Activated T-helper 9 cell treated with anti-CD3 and anti-CD28 coated beads, Interleukin-2, amount 50 U/mL, for 16 hours (primary cell): ENCODE measurements at places on chromosomes 11 and 22.

DNA sequence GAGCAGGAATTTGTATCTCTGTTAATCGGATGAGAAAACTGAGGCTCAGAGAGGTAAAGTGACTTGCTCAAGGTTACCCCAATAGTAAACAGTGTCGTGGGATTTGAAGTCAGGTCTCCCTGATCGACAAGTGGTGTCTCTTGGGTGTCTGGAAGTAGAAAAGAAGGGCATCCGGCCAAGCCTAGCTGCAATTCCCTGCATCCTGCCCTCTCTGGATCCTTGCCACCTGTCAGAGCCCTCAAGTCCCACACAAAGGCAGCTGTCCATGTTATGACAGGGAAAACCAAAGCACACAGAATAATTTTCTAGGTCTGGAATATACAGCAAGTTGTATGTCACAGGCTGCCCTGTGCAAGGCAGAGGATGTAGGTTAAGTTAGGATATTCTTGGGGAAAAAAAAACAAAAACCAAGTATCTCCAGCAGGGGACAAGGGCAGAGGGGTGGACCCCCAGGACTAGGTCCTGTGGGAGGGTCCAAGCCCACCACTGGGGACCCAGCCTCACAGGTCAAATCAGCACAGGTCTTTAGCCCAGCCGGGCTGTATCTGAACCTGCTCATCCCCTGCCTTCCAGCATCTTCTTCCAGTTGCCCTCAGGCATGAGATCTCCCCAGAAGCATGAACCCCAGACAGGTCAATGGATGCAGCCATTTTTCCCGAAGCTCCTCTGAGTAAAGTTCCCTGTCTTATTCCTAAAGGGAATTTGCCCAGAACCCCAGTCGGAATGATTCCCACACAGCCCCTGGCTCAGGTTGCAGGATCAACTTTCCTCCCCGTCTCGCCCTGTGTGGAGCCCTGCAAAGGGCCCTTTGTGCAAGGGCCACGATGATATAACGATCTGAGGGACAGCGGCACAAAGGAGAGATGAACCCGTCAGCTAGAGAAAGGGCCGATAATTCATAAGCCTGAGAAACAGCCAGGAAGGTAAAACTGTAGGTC, 15.0 kb downstream of the USH1C start:
- DNase-seq, result no peak

- DNase-seq, result no peak
Observed at GRCh38 chr11:57354699-57355098, 16.5 kb downstream of the P2RX3 start.

GRCh38 chr22:37161443-37161842, 11.7 kb upstream of the IL2RB start:
- DNase-seq, result no peak

DNA sequence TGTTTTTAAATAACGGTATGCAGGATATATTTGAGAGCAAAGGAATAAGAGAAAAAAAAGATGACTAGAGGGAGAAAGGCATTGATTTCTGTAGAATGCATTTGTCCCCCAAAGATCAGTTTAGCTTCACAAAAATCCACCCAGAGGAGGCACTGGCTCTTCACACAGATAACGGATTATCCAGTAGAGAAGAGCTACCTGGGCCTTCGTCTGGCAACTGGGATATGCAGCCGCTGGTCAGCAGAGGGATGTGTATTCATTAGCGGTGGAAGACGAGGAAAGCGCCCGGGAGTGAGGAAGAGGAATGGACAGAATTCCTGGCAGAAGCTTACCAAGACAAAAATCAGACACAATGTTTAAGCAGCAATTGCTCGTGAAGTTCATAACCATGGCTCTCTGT, 5.6 kb upstream of the WT1 start:
- DNase-seq, result no peak

DNA sequence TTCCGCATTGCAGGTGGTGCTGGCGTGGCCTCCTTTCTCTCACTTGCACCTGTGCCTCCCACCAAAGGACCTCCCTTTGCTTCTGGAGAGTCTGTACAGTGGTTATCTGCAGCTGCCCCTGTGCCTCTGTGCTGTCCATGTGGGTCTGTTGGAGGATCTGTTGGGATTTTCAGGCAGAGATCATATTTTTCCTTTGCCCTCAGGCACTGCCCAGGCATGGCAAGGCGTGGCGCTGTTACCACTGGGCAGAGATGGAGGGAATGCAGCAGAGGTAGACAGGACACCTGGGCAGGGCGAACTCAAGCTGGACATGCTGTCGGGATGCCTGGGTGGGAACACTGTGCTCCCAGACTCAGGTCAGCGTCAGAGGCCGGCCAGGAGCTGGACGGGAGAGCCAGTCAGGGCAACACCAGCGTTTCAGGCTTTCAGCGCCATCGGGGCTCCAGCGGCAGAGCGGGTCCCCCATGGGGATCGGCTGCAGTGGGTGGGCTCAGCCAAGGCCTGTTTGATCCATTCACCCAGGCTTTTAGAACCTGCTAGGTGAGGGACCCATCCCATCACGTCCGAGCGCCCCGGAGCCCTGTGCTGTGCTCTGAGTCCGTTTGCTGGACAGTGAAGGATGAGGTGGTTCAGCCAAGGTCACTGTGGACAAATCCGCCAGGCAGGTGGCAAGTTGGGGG, 718.9 kb downstream of the BRD1 start:
- no peak for DNase-seq

GRCh38 chr11:6962141-6962540, 35.9 kb downstream of the ZNF215 start:
- DNase-seq, result no peak

- no peak for DNase-seq
Observed at GRCh38 chr22:30205281-30206115, 41.1 kb downstream of the LIF start.

GRCh38 chr11:34508524-34508923, 5.1 kb downstream of the ELF5 start:
- no peak for DNase-seq

- DNase-seq, result no peak
Observed at GRCh38 chr22:30430933-30431332, 5.4 kb downstream of the MTFP1 start.

- no peak for DNase-seq
Observed at GRCh38 chr11:35214792-35215193, 75.8 kb downstream of the CD44 start.

DNA sequence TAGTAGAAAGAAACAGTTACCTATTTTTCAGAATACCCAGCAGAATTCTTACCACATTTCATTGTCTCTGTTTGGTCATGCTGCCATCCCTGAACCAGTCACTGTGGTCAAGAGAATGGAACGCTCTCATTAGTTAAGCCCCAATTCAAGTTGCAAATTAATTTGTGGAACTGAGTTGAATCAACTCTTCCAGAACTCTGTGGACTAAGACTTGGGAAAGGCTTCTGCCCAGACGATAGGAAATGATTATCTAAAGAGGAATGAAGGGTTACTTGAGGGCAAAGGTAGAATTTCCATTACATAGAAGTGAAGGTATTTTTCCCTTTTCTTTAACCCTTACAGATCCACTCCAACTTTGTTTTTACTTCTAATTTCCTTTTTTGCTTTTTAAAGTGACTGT, 286.4 kb downstream of the DYNC2H1 start:
- no peak for DNase-seq
